ENCODE measurements at places on chromosomes 7 and 10.
A peak's percentile ranks its signal among the peaks of the same experiment; 100 is the strongest.

DNA sequence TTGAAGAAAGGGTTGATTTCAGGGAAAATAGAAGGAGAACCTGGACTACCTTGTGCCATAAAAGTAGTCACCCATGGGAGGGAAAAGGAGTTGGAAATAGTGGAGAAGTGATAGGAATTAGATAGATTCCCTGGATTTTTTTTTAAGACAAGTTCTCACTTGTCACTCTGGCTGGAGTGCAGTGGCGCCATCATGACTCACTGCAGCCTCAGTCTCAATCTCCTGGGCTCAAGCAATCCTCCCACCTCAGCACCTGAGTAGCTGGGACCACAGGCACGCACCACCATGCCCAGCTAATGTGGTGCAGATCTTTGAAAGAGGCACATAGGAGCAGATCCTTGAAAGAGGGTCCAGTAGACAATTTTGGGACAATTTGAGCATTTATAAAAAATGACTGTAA, 9.5 kb upstream of the BLNK start:
- no peak overlapping the region for H3K27ac ChIP-seq
- peaks cover 3% of the 10 kb centered on the region for H3K4me1 ChIP-seq
- no peak for DNase-seq
- no peaks in the 10 kb centered on the region for H3K36me3 ChIP-seq
- H3K4me3 ChIP-seq, result no peak overlapping the region

DNA sequence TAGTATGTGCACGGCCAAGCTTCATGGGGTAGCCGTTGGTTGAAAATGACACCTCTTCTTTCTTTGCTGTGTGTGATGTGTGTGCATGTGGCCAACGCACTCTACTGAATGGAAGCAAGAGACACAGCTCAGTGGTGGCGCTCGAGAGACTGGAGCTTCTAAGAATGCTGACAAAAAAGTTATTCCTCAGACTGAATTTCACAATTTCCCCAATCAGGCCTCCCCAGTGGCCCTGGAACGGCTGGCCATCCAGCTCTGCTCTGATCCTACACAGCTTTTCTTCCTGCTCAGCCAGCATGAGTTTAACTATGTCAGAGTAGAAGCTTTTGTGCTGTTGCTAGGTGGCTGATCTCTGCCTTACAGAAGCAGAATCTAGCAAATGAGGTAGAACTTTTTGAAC, 186.7 kb upstream of the PLXDC2 start:
- H3K36me3 ChIP-seq, result no peaks in the 10 kb centered on the region
- H3K4me1 ChIP-seq, result 0 out of 2 replicates have a peak, but pooled peaks cover 3% of the 10 kb centered on the region
- no peaks in the 10 kb centered on the region for H3K27me3 ChIP-seq
- no peak overlapping the region for H3K4me3 ChIP-seq

- no peaks in the 10 kb centered on the region for H3K27me3 ChIP-seq
- H3K36me3 ChIP-seq, result no peaks in the 10 kb centered on the region
Measured at GRCh38 chr7:12731214-12731656, 43.8 kb downstream of the ARL4A start.

DNA sequence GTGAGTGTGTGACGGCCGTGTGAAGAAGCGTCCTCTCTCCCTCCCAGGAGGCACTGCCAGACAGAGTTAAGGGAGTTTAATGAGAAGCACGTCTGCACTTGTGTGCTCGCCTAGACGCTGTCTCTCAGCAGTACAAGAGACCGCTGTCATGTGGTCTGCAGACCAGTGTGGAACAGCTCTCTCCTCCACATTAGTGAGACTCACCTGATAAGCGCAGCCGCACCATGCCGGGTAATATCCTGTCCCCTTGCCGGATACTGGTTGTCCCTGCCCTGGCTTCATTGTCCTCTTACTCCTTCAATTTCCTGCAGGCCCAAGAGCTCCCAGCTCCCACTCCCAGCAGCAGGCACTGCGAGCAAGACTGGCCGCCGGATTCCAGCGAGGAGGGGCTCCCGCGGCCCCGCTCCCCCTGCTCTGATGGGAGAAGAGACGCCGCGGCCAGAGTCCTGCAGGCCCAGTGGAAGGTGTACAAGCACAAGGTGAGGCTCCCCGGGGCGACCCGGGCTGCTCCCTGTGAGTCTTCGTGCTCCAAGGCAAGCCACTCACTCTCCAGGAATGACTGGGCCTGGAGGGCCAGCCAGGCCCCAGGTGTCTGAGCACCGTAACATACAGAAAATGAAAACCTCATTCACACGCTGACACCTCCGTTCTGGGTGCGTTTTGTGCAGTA, 33.5 kb upstream of the TTYH3 start:
- DNase-seq, result no peak
- H3K4me1 ChIP-seq, result no peaks in the 10 kb centered on the region
- no peak overlapping the region for H3K4me3 ChIP-seq
- H3K27ac ChIP-seq, result no peak overlapping the region

GRCh38 chr10:71088054-71088453, 124.3 kb upstream of the UNC5B start:
- no peak overlapping the region for H3K4me3 ChIP-seq
- DNase-seq, result no peak
- no peaks in the 10 kb centered on the region for H3K36me3 ChIP-seq

DNA sequence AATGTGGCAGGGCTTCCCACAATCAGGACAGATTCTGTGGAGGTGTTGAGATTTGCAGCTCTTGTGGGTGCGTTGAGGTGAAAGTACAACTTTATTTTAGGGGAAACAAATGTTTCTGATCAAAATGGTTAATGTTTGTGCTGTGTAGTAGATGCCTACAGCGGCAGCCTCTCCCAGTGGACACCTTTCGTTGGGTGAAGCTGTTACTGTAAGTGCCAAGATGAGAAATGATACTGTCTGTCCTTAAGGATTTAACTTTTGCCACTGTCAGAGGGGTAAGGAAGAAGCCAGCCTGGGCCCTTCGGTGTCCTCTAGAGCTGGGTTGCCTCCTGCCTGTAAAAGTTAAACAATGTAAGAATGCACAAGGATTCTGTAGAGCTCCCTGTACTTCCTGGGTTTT, 27.9 kb downstream of the DOCK1 start:
- H3K4me1 ChIP-seq, result no peaks in the 10 kb centered on the region
- no peak overlapping the region for H3K4me3 ChIP-seq
- peaks cover 11% of the 10 kb centered on the region for H3K36me3 ChIP-seq
- no peak for DNase-seq

GRCh38 chr7:85286446-85286845, 99.6 kb upstream of the SEMA3D start:
- H3K4me3 ChIP-seq, result no peak overlapping the region
- H3K27me3 ChIP-seq, result no peaks in the 10 kb centered on the region
- H3K27ac ChIP-seq, result no peak overlapping the region
- H3K4me1 ChIP-seq, result peaks cover 3% of the 10 kb centered on the region

- H3K4me3 ChIP-seq, result peak overlapping the region; percentile 60
- no peaks in the 10 kb centered on the region for H3K36me3 ChIP-seq
- no peak overlapping the region for H3K27ac ChIP-seq
Measured at GRCh38 chr7:87474533-87475358, 734 bp downstream of the ABCB4 start.

DNA sequence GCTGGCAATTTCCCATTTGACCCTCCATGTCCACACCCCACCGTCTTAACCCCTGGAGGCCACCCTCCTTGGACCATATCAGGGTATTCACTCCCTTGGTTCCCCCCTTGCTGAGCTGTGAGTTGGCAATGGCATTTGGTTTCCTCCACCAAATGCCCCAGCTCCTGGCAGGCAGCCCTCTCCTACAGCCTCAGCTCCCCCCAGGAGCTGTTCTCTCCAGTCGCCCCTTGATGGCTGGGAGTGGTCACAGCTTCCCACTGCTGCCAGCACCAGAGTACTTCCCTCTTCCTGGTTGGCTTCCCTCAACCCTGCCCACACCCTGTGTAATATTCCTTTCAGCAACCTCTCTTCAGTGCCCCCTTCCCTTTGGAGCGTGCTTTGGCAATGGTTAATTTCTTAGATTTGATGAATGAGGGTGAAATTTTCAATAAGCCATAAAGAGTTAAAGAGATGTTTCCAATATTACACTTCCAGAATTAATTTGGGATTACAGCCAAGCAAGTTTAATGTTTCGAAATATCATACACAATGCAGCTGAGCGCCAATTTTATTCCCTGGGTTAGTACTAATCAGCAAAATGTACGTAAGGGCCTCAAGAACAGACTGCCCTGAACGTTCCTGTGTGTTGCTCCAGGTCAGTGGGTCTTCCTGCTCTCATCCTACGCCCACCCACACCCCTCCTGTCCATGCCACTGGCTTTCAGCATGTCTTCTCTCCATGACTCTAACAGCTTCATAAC, 207.1 kb upstream of the NFE2L3 start:
- H3K27me3 ChIP-seq, result no peaks in the 10 kb centered on the region
- H3K27ac ChIP-seq, result no peak overlapping the region
- no peak overlapping the region for H3K4me3 ChIP-seq
- peaks cover 6% of the 10 kb centered on the region for H3K36me3 ChIP-seq

- no peak for DNase-seq
- H3K27ac ChIP-seq, result no peak overlapping the region
- no peaks in the 10 kb centered on the region for H3K4me1 ChIP-seq
- H3K27me3 ChIP-seq, result no peaks in the 10 kb centered on the region
- no peaks in the 10 kb centered on the region for H3K36me3 ChIP-seq
- no peak overlapping the region for H3K4me3 ChIP-seq
Measured at GRCh38 chr10:126705951-126706565, 35.6 kb upstream of the C10orf90 start.

DNA sequence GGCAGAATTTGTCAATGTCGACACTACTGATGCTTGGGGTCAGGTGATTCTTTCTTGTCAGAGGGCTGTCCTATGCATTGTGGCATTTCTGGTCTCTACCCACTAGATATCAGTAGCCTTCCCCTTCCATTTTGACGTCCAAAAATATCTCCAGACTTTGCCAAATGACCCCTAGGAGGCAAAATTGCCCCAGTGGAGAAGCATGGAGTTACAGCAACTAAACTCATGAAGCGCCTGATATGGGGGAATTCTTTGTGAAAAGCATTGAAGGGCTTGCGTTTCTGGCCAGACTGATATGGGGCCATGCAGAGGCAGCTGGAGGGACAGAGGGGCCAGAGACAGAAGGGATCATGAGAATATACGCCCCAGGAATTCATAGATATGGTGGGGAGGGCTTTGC, 43.6 kb downstream of the ADRB1 start:
- no peak overlapping the region for H3K4me3 ChIP-seq
- H3K27ac ChIP-seq, result no peak overlapping the region
- no peaks in the 10 kb centered on the region for H3K36me3 ChIP-seq
- no peaks in the 10 kb centered on the region for H3K4me1 ChIP-seq

GRCh38 chr10:114545071-114545470, 113.0 kb downstream of the ABLIM1 start:
- DNase-seq, result no peak
- no peaks in the 10 kb centered on the region for H3K27me3 ChIP-seq
- H3K4me1 ChIP-seq, result no peaks in the 10 kb centered on the region
- H3K36me3 ChIP-seq, result no peaks in the 10 kb centered on the region
- no peak overlapping the region for H3K27ac ChIP-seq

- H3K4me1 ChIP-seq, result no peaks in the 10 kb centered on the region
- no peak for DNase-seq
- no peaks in the 10 kb centered on the region for H3K27me3 ChIP-seq
- H3K27ac ChIP-seq, result no peak overlapping the region
- no peak overlapping the region for H3K4me3 ChIP-seq
Measured at GRCh38 chr7:33373195-33373594, 243.8 kb downstream of the BBS9 start.

DNA sequence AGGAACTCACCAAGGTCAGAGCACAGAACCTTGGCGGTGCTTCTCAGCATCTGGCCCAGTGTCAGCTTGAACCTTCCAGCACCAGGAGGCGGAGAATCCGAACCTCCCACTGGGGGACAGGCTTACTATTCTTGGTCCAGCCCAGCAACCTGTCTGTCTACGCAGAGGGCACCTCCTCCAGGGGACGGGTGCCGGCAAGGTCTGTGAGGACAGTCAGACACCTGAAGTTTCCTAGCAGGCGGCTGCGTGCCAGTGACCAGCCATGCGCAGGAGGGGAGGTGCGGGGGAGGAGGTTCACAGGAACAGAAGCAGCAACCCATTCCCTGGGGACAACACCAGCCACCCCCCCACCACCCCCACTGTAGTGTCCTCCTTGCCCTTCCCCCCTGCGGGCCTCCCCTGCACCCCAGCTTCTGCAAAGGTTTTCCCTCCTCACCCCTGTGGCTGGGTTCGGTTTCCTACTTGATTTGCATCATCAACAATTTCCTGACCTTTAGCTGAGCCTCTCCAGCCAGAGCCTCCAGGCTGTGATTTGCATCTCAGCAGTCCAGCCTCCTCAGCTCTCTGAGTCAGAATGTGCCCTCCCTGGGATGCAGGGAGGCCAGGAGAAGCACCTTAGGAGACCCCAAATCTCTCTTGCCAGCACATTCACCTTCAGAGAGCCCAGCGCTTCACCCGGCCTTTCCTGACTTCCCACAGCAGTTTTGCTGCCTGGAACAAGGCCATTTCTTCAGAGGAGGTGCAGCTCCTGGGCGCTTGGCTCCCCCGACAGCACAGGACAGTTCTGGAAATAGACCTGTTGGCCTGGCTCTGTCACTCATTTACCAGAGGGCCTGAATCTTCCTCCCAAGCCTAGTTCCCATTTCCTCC, 107.5 kb upstream of the NPS start:
- H3K27ac ChIP-seq, result no peak overlapping the region
- peaks cover 6% of the 10 kb centered on the region for H3K4me1 ChIP-seq

DNA sequence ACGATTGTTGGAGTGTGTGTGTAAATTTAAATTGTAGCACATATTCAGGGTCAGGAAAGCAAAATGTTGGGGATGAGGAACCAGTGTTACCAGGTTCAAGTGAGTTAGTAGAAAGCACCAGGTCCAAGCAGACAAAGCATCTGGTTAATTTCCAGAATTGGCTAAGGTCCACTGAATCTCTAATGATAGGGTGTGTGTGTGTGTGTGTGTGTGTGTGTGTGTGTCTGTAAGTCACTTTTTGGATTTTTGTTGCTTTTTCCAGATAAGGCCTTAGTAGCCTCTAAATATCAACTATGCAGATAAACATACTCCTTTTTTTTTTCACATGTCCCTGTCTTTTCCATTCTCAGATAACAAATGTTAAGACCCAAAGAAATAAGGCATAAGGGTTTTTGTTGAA, 36.6 kb upstream of the FMC1 start:
- no peak for DNase-seq
- H3K27ac ChIP-seq, result no peak overlapping the region
- no peaks in the 10 kb centered on the region for H3K4me1 ChIP-seq

DNA sequence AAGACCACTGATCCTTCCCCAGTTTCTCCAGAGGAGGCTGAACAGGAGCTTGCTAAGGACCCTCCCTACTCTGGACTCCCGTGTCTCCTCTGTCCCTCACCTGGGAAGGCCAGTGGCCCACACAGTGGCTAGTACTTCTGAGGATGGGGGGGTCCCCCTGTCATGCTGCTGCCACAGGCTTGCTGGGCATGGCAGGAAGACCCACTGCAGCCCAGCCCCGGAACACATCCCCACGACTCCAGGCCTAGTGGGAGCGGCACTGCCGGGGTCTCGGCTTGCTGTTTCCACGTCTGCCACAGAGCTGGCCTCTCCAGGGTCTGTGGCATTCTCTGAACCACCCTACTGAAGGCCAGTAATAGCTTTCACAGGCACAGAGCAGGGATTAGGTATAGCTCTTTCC, 25.9 kb upstream of the NPFFR1 start:
- no peak for DNase-seq
- no peak overlapping the region for H3K27ac ChIP-seq
- no peaks in the 10 kb centered on the region for H3K36me3 ChIP-seq
- H3K27me3 ChIP-seq, result no peaks in the 10 kb centered on the region
- no peaks in the 10 kb centered on the region for H3K4me1 ChIP-seq

- H3K4me1 ChIP-seq, result peaks cover 3% of the 10 kb centered on the region
- H3K4me3 ChIP-seq, result no peak overlapping the region
- no peaks in the 10 kb centered on the region for H3K27me3 ChIP-seq
- H3K36me3 ChIP-seq, result peaks cover 6% of the 10 kb centered on the region
- no peak overlapping the region for H3K27ac ChIP-seq
- no peak for DNase-seq
Measured at GRCh38 chr7:1709281-1709680, 39.2 kb downstream of the ELFN1 start.

Measured in H9 (cell line).